ENCODE measurements at places on chromosomes 12 and 14. TPM values are rescaled to one million over a fixed set of nuclear protein-coding genes. Genes with fewer than 3 reads are reported as not detected.

GRCh38 chr12:3884671-3885070, 11.5 kb upstream of the PARP11 start:
- H3K27ac ChIP-seq, result peak overlapping the region; percentile 68
- H3K4me3 ChIP-seq, result no peak overlapping the region
- no peaks in the 10 kb centered on the region for H3K4me1 ChIP-seq
- no peak for DNase-seq

- H3K4me1 ChIP-seq, result no peaks in the 10 kb centered on the region
- H3K27me3 ChIP-seq, result no peaks in the 10 kb centered on the region
- DNase-seq, result no peak
- peak overlapping the region; percentile 45 for H3K27ac ChIP-seq
- no peaks in the 10 kb centered on the region for H3K36me3 ChIP-seq
These were observed 8.5 kb upstream of the IFT81 start for GRCh38 chr12:110115675-110116074.

The SMCO2 gene
- total RNA-seq, result not detected

DNA sequence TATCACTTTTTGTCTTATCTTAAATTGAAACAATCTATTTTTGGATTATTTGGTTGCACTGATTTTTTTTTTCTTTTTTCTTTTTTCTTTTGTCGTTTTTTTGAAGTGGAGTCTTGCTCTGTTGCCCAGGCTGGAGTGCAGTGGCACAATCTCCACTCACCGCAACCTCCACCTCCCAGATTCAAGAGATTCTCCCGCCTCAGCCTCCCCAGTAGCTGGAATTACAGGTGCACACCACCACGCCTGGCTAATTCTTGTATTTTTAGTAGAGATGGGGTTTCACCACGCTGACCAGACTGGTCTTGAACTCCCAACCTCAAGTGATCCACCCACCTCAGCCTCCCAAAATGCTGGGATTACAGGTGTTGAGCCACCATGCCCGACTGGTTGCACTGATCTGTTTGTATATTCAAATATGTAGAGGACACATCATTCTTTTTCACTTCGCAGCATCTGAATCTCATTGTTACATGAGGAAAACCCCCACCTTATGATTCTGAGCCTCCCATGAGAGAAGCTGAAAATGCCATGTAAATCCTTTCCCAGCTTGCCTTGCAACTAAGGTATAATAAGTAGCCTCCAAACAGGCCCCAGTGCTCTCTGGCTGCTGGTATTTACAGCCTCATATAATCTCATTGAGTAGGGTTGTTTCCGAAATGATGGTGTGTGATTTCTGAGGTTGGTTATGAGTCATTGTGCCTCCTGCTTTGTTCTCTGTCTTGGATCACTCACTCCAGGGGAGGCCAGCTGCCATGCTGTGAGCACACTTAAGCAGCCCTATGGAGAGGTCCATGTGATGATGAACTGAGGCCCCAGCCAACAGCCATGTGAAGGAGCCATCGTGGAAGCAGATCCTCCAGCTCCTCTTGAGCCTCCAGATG, 5.2 kb upstream of the HSP90B1 start:
- no peak overlapping the region for H3K27ac ChIP-seq
- H3K27me3 ChIP-seq, result no peaks in the 10 kb centered on the region
- H3K36me3 ChIP-seq, result no peaks in the 10 kb centered on the region

DNA sequence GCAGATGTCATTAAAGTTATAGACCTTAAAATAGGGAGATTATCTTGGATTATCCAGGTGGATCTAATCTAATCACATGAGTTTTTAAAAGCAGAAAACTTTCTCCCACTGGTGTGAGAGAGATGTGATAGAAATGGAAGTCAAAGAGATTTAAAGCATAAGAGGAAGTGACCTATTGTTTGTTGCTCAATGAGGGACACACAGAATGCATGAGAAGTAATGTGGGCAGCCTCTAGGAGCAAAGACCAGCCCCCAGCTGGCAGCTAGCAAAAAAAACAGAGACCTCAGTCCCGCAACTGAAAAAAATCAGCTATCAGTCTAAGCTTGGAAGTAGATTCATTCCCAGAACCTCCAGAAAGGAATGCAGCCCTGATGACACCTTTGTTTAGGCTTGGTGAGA, 24.6 kb upstream of the ANP32D start:
- H3K36me3 ChIP-seq, result no peaks in the 10 kb centered on the region
- no peaks in the 10 kb centered on the region for H3K27me3 ChIP-seq
- H3K4me1 ChIP-seq, result peaks cover 9% of the 10 kb centered on the region
- no peak overlapping the region for H3K4me3 ChIP-seq
- no peak for DNase-seq

GRCh38 chr14:29273513-29273912, 506.9 kb downstream of the FOXG1 start:
- no peak for DNase-seq
- no peak overlapping the region for H3K4me3 ChIP-seq
- no peaks in the 10 kb centered on the region for H3K4me1 ChIP-seq
- no peaks in the 10 kb centered on the region for H3K36me3 ChIP-seq

- no peaks in the 10 kb centered on the region for H3K36me3 ChIP-seq
- H3K4me3 ChIP-seq, result no peak overlapping the region
- no peaks in the 10 kb centered on the region for H3K27me3 ChIP-seq
- no peak for DNase-seq
These were observed 36.3 kb upstream of the PNMA1 start for GRCh38 chr14:73750531-73750901.

- H3K4me3 ChIP-seq, result no peak overlapping the region
- DNase-seq, result no peak
- peaks cover 59% of the 10 kb centered on the region for H3K36me3 ChIP-seq
- no peaks in the 10 kb centered on the region for H3K27me3 ChIP-seq
- H3K4me1 ChIP-seq, result no peaks in the 10 kb centered on the region
These were observed 74.7 kb downstream of the DDX51 start for GRCh38 chr12:132069336-132069985.

The SOCS4 gene
- total RNA-seq, result 13.6 TPM

The CLEC6A gene
- not detected for total RNA-seq

The ZNF891 gene
- total RNA-seq, result 0.82 TPM

GRCh38 chr14:56794557-56795283, 15.6 kb downstream of the OTX2 start:
- no peaks in the 10 kb centered on the region for H3K4me1 ChIP-seq
- H3K4me3 ChIP-seq, result no peak overlapping the region
- no peak for DNase-seq
- H3K27me3 ChIP-seq, result peaks cover 29% of the 10 kb centered on the region
- no peaks in the 10 kb centered on the region for H3K36me3 ChIP-seq

The INHBC gene
- total RNA-seq, result not detected

The ADCY4 gene
- 25.5 TPM for total RNA-seq

The NTS gene
- not detected for total RNA-seq
